ENCODE measurements at places on chromosomes 3 and 15.

GRCh38 chr3:138786788-138787271 lies 47.9 kb downstream of the PIK3CB start:
- no peak for DNase-seq

DNA sequence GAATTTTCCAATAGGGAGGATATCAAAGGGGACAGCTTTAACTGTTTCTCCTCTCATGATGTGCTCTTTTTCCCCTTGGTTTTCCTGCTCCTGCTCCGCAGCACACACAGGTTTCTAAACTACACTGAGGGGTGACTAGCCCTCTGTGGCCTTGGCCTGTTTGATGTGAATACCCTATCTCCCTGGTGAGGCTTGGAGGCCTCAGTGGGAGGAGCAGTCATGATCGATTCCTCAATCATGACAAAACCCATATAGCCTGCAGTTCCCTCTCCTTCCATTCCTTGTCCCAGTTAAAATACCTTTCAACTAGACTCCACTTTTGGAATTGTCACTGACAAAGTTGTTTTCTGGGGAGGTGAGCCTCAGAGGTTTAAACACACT lies 24.0 kb upstream of the USP3 start:
- no peak for DNase-seq

GRCh38 chr3:172069478-172069877 lies 30.1 kb downstream of the FNDC3B start:
- DNase-seq: no peak

GRCh38 chr15:49063402-49064280 lies 17.4 kb upstream of the SECISBP2L start:
- no peak for DNase-seq

GRCh38 chr15:89591834-89592233 lies 16.6 kb downstream of the TICRR start:
- no peak for DNase-seq
